ENCODE measurements at places on chromosomes 1 and 21.

DNA sequence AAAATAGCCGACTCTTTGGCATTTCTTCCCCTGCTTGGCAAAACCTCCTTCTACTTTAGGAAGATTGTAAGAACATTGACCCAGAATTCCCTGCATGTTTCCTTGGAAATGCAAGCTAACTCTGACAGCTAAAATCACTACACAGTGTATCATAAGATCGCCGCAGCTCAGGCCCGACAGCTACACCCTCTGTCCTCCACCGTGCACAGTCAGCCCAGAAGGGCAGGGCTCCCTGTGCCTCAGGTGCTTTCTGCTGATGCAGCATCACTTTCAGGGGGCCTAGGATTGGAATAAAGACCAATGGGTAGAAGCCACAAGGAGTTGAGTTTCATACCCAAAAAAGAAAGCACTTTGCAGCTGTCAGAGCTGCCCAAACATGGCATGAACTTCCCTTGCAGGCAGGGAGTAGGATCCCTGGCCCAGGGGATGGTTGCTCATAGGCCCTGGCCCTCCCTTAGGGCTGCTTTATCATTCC lies 145.3 kb downstream of the SEC16B start:
- DNase-seq = no peak

DNA sequence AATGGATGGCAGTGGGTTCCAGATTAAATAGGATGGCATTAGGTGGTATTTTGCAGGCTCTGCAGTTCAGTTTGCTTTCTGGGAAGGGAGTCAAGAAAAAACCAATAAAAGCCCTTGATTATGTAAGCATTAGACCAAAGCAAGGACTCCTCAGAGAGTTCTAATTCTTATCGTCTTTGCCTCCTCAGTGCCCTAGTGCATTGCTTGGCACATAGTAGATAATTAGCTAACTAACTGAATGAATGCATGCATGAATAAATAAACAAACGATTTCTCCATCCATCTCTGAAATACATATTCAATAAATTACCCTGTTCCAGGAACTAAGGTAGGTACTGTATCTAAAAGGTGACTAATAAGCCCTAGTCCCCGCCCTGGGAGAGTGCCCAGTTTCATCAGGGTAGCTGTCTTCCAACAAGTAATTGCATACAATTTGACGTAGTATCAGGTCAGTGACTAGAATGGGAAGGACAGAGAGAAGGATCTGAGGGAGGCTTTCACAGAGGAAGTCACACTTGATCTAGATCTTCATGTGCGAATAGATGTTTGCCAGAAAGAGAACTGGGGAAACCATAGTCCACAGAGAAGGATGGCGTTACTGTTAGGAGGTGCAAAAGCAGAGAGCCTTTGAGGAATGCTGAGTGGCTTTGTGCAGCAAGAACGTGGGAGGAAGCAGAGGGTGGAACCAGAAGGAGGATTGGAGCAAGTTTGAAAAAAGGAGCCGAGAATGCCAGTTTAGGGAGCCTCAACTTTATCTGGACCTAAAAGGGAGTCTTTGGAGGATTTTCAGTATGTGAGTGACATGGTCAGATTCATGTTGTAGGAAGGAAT lies 111.4 kb downstream of the TBX19 start:
- no peak for DNase-seq

DNA sequence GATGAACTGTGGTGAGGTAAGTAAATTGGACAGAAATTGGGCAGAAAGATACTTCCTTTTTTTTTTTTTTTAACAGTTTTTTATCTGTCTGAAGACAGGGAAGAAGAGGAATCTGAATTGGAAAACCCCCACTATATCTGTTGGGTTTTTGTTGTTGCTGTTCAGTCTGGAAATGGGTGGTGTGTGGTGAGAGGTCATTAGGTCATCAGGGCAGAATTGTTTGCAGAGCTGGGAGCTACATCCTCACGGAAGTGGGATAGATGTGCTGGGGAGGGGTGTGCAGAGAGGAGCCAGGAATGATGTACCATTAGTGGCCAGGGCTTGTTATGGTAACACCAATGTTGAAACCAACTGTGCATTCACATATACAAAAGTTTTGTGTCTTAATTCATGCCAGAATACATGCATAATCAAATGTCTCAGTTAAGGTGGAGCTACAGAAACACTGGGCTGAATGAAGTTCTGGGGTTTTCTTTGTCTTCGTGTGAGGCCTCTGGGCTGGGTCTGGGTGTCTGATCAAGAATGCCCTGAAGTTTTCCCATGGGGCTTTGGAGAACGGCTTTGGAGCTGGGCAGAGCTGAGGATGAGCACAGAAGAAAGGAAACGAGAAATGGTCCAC lies 12.4 kb downstream of the USP25 start:
- no peak for DNase-seq

DNA sequence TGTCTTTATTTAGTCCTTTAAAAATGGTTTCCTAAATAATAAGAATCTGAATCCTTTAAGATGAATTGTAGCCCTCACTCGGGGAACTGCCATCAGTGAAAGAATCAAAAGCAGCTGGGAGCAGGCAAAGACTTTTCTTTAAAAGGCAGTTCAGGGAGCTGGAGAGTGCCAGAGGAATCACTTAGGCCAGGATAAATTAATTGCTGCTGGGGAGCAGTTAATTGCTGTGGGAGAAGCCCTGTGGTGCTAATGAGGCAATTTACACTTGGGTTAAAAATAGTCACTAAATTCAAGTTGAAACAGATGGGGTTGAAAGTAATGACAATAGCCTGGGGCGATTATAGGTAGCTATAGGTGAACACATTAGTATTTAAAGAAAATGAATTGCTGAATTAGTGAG lies 38.7 kb upstream of the COL24A1 start:
- no peak for DNase-seq

DNA sequence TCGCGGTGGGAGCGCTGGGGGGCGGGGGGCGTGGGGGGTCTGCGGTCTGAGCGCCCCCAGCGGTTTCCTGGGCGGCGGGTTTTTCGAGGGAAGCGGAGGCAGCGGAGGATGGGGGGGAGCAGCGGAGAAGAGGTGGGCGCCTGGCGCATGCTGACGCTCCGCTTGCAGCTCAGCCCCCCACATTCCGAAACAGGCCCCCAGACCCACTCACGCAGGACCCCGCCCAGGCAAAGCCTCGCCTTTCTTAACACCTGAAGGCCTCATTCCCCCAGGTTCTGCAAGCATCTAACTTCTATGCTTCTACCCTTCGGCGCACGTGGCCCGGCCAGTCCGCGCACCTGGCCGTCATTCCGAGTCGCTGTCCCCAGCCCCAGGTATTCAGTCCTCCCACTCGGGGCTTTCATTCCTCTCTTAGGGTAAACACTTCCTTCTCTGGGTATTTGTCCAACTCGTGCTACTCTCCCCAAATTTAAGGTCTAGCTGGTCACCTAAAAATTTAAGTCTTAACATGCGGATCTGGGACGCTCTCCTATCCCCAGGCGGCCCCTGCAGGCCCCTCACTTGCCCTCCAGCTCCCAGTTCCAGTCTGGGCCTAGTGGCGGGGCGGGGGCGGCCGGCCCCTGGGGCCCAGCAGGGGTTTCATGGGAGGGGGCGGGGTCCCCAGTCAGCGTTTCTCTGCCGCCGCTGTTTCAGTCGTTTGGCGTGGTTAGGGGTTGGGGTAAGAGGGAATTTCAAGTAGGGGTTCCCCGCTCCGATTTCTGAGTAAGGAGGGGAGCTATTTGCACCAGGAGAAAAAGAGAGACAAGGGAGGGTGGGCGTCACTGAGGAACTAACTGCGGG lies 2.8 kb upstream of the ZBTB7B start:
- DNase-seq = no peak

Data from activated CD8-positive, alpha-beta memory T cell treated with anti-CD3 and anti-CD28 coated beads for 4 hours (primary cell).